ENCODE measurements at places on chromosomes 3 and 15.

DNA sequence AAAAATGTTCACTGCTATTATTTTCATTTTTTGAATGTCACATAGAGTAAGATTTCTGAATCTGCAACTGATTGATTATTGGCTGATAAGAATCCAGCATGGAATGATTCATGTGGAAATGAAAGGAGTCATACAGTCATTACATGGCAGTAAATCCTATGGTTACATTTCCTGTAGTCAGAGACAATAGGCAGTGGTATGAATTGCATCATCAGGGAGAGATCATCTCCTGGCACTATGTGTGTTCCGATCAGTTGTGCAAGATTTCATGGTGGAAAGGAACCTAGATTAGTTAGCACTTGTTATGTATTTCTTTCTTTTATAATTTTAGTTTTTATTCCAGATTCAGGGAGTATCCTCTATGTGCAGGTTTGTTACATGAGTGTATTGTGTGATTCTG, 38.8 kb downstream of the SLC12A1 start:
- DNase-seq: no peak

- no peak for DNase-seq
These were observed 33.1 kb downstream of the BTD start for GRCh38 chr3:15634671-15635070.

GRCh38 chr15:29556380-29556779, 265.9 kb downstream of the TJP1 start:
- DNase-seq: peak; percentile 5

GRCh38 chr15:66080717-66081398, 172.7 kb downstream of the MEGF11 start:
- DNase-seq: peak; percentile 52

DNA sequence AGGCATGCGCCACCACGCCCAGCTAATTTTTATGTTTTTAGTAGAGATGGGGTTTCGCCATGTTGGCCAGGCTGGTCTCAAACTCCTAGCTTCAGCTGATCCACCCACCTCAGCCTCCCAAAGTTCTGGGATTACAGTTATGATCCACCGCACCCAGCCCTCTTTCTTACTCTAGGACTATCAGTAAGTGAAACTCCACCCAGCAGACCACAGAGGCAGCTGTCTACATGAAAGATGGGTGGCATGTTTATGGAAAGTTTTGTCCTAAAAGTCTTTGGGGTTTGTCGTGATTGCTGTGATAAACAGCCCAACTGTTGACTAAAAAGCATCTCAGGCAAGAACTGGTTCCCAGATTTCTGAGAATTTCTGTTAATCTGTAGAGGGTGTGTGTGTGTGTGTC, 10.9 kb downstream of the ARL6IP5 start:
- DNase-seq: peak; percentile 86

DNA sequence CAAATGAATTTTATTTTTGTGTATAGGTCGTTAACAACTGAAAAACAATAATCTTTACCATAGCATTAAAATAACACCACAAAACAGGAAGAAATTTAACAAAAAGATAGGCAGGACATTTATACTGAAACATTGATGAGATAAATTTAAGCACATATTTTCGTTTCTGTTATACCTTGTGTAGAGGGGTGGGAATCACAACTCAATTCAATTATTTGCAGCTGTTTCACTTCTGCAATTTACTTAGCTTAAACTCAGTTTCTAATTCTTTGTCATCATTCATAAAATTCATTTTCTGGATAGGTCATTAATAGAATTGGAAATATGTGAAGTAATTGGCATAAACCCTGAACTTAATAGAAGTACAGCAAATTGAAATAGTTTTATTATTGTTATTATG, 42.3 kb downstream of the TP63 start:
- no peak for DNase-seq

DNA sequence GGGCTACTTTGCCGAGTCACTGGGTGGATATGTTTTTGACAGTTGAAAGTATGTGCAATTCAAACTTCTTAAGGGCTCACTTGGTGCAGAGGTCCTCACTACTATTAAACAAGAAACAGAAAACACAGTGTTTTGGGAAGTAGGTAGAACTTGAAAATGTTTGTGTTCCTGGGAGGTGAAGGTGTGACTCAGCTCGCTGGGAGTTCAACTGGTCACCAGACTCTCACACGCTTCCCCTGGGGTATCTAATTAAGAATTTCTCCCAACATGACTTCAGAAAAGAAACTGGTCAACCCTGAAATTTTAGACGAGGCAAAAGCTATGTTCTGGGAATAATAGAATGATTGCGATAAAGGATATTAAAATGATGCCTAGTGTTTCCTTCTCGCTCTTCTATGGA, 1039.8 kb upstream of the SEMA6D start:
- DNase-seq: no peak

DNA sequence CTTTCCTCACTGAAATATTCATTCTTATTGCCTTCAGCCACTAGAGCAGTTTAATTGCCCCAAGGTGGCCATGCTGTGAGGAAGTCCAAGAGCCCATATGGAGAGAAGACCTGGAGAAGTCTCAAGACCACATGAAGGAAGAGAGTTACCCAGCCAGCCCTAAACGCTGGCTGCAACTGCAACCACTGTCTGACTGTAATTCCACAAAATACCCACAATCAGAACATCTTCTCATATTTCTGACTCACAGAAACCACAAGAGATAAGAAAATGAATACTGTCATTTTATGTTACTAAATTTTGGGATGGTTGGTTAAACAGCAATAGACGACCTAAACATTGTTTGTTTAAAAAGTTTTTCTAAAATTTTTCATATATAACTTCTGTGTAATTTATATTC, 14.7 kb upstream of the SST start:
- DNase-seq: no peak

- no peak for DNase-seq
These were observed 3.5 kb downstream of the ARL13B start for GRCh38 chr3:93983408-93983807.

GRCh38 chr15:35667908-35668307, 121.9 kb upstream of the DPH6 start:
- no peak for DNase-seq

GRCh38 chr3:110519071-110519470, 552.5 kb upstream of the NECTIN3 start:
- DNase-seq: no peak

DNA sequence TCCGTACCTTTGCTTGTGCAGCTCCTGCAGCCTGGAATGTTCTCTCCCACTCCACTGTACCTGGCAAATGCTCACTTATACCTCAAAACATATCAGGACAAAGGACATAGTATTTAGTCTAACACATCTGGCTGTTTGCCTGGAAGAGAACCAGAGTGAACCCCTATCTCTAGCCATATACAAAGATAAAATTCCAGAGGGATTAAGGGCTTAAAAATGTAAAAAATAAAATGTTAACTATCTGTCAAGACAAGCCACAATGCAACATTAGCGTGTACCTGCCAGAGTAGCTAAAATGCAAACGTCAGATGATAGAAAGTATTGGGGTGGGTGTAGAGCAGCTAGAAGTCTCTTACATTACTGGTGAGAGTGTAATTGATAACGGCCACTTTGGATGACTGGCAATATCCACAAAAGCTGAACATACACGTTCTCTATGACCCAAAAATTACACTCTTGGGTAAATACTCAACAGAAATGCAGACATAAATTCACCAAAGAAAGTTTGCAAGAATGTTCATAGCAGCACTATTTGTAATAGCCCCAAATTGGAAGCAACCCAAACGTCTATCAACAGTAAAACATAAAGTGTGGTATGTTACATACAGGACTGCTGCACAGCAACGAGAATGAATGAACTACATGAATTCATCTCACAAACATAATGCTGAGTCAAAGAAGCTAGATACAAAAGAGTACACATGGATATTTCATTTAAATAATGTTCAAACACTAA, 18.2 kb upstream of the ADPGK start:
- no peak for DNase-seq

GRCh38 chr3:151974067-151974466, 100.6 kb downstream of the SUCNR1 start:
- DNase-seq: peak; percentile 36

GRCh38 chr3:25438791-25439555, 10.9 kb downstream of the RARB start:
- DNase-seq: no peak

DNA sequence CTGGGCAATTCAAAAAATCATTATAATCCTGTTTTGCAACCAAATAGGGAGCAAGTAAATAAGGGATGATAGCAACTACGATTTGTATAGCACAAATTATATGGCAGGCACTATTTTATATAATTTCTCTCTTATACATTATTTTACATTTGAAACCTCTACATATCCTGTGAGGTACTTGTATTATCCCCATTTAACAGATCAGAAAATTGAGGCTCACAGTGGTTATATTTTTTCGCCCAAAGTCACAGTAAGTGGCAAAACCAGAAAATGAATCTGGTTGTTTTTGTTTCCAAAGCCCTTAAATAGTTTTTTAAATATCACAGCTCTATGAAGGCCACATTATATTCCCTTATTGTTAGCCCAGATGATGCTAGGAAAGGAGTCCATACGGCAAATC, 74.3 kb downstream of the MLH1 start:
- DNase-seq: no peak

- DNase-seq: no peak
These were observed 8.9 kb downstream of the CFAP20DC start for GRCh38 chr3:59040902-59041301.

DNA sequence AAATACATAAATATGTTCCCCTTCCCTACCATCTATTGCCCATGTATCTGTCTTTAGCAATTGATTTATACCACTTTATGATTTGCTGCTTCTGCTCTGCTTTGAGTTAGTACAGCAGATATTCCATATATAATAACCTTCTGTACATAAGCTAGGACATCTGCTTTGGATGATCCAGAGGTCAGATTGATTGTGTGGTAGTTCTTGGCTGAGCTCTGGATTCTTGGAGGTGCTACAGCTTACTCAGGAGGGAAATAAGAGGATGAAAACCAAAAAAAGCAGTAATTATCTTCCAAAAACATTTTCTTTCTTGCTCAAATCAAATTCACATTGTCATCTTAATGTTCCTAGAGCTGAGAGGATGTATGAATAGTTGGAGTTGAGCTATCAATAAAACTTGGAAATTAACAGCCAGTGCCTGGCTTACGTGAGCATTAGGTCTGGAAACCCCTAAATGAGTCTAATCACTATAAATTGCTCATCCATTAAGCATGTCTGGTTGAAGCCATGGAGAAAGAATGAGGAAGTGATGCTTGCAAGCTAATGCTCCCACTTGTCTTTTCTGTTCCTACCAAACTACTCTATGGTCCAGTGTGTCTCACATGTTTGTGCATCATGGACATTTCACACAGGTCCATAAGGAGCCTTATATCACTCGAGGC, 36.3 kb upstream of the TMEM42 start:
- DNase-seq: peak; percentile 5

DNA sequence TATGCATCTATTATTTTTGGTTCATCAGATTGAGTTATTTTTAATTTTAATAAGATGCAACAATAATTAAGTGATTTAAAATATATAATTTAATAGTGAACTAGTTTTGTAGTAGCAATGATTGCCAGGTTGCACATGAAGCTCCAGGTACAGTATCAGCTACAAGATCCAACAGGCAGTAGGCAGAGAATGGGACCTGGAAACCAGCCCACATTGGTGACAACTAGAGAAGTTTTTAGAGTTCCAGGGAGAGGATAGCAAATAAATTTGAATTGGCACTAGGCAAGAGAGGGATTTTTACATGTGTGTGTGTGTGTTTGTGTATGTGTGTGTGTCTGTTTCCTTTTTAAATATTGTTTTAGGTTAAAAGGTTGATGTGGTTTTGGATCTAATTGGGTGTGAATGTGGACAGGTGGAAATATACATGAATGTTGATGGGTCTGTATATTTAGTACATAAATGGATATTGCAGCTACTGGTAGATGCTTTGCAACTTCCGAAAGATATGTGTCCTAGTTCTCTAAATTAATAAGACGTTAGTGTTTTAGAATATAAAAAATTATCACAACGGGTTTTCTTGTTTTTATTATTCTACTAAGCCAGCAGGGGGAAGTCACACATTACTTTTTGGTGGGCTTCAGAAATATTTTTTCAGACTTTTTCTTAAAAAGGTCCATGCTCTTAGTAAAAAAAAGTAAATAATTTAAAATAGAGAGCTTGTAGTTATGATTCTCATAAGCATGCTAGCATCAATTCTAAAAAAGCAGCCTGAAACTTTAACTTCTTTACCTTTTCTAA, 110.1 kb upstream of the GBE1 start:
- no peak for DNase-seq

DNA sequence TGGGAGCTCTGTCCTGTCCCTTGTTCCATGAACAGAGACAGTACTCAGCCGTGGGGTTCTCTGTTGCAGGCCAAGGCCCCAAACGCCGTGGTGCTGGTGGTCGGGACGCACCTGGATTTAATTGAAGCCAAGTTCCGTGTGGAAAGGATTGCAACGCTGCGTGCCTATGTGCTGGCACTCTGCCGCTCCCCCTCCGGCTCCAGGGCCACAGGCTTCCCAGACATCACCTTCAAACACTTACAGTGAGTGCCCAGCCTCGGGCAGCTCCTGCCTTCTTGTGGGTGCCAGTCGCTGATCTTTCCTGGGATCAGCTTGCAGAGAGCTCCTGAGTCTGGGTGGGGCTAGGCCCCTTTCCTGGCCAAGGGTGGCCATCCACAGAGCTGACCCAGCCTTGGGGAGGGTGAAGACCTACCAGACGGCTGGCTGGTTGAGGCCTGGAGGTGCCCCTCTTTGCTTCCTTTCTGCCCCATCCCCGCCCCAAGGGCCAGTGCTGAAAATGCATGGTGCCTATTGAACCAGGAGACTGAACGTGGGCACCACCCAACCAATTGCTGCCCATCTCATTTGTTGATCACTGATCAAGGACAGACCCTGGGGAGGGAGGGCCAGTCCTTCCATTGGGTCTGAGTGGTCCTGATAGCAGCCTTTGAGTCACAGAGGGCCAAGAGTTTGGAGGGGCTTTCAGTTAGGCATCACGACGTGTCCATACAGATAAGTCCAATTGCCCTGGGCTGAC, 106.9 kb downstream of the LRRK1 start:
- no peak for DNase-seq

DNA sequence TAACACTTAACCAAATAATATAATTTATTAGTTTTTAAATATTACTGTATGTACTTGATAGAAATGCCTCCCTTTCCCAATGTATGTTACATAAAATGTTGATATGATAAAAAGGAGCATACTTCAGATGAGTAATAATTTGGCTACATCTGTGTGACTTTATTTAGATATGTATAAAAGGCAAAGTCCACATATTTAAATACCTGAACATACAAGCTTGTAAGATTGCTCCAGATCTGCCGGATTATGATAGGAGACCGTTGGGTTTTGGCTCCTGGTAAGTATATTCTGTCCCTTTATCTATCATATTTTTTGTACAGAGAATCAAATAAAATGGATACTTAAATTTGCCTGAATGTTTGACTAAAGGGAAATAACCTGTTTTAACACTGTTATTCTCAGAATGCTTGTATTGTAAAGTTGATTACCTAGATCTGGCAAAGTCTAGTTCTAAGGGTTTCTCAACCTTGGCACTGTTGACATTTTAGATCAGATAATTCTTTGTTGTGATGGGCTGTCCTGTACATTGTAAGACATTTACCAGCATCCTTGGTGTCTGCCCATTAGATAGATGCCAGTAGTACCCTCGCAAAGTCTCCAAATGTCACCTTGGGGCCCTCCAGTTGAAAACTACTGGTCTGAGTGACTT, 38.5 kb downstream of the LRCH3 start:
- no peak for DNase-seq

All from myocyte (in vitro differentiated cells).